ENCODE measurements at places on chromosomes 12 and 14.

GRCh38 chr14:104536942-104537612 is 42.5 kb upstream of the C14orf180 start:
- no peak for DNase-seq

DNA sequence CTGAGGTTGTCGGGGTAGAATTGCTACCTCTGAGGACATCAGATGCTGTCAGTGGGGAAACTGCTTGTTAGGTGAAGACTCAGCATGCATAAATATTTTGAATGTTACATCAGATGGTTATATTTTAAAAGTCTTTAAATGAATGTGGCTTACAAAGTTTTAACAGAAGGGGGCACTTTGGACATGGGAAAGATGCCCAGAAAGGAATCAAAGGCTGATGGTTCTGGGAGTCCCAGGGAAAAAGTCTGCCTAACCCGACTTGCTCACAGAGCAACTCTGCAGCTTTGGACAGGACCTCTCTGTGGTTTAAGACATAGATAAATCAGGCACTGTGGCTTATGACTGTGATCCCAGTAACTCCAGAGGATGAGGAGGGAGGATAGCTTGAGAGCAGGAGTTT is 474.9 kb downstream of the ATP23 start:
- no peak for DNase-seq

- no peak for DNase-seq
These were observed 63.5 kb upstream of the C14orf180 start for GRCh38 chr14:104515811-104516780.

GRCh38 chr12:103442182-103442555 is 53.6 kb downstream of the C12orf42 start:
- no peak for DNase-seq

All from nephron progenitor cell (in vitro differentiated cells).